ENCODE measurements at places on chromosomes 3 and 15. TPM values are rescaled to one million over a fixed set of nuclear protein-coding genes. Genes with fewer than 3 reads are reported as not detected.
A peak's percentile ranks its signal among the peaks of the same experiment; 100 is the strongest.

Gene ATOSA
- 0.23 TPM for total RNA-seq

Gene WWTR1
- 130 TPM for total RNA-seq

DNA sequence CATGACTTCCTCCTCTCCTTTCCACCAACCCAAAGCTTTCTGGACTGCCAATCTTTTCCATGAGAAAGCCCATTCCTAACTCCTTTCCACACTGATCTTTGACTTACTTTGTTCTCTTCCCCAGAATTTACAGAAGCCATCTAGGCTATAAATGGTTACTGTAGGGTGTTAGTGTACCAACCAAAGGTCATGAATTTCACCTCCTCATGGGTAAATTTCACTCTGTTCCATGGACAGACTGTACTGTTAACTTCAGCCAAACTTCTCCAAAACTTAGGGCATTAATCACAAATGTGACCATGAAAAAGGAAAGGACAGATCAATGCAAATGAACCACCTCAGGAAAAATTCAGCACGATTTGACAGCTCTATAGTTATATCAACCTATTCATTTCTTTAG, 54.9 kb downstream of the ATOSA start:
- no peak for DNase-seq

GRCh38 chr3:179677884-179678283, 25.0 kb downstream of the USP13 start:
- DNase-seq: no peak

DNA sequence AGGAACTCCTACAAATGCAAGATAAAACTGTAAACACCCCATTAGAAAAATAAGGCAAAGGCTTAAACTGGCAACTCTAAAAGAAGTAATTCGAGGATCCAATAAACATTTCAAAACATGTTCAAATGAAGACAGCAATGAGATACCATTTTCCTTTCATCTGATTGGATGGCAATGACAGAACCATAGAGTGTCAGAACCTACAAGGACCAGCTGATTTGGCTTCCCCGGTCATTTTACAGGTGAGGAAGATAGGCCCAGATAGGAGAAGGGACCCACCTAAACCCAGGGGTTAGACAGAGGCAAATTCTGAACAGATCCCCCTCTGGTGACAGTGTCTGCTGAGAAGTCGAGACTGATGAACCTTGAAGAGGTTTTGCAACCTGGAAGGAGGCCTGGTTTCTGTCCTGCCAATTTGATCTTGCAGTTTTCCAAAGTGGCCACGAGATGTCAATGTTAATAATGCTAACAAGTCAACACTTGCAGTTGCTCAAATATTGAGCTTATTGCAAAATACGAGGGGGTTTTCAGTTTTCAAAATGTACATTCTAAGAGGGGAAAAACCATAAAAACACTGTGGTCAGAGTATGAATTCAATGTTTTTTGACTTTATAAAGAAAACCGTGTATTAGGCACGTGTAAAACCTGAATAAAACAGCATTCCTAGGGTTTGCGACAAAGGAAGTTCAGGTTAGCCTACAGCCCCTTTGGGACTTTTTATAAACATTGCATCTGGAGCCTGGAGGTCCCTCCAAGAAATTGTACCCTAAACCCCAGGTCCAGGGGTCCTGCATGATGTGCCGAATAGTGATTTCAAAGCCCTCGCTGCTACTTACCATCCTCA, 21.5 kb downstream of the CFAP161 start:
- peak; percentile 21 for DNase-seq
